ENCODE measurements at places on chromosomes 1 and 21.
A peak's percentile ranks its signal among the peaks of the same experiment; 100 is the strongest.

DNA sequence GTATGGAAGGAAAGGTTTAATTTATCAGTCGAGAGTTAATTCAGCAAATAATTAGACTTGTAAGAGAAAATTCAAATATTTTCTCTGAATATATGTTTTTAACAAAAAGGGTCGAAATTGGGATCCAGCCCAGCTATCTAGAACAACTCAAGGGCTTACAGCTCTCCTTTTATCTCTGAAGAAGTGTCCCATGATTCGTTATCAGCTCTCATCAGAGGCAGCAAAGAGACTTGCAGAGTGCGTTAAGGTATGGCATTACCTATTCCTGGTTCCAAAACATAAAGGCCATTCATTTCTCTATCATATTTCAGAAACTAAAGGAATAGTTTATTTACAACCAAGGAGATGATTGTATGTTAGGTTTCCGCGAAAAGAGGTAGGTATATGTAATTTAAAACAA lies 9.4 kb downstream of the VPS45 start:
- no peak for DNase-seq

DNA sequence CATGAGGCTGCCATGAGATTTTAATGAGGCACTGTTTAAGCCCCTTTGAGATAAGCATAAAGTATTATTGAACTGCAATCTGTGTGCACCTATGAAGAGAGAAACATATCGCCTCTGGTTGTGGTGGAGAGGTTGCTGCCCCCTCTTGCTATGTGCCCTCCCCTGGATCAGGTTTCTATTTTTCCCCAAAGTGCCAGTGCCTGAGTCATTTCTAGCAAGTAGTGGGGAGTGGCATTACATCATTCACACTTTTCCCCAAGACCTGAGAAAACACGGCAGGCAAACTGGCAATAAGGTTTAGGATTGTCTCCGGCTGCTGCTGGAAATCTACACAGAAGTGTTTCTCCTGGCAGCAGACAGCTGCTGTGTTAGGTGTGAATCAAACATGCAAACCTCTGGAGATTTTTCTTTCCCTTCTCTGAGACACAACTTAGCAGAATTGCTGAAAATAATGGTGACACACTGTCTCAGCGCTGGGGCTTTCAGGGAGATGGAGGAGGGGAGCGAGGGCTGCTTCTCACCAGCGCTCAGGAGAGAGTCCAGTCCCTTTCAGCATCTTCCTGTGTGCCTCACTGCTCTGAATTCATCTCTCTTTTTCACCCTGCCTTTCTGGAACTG lies 13.7 kb upstream of the RGS16 start:
- DNase-seq = peak; percentile 69

- peak; percentile 31 for DNase-seq
Measured at GRCh38 chr1:151993084-151993733, 450 bp downstream of the S100A10 start.

- no peak for DNase-seq
Measured at GRCh38 chr21:46023555-46023954, 42.0 kb downstream of the COL6A1 start.

GRCh38 chr1:88221411-88221810 lies 462.7 kb upstream of the PKN2 start:
- DNase-seq = peak; percentile 72

DNA sequence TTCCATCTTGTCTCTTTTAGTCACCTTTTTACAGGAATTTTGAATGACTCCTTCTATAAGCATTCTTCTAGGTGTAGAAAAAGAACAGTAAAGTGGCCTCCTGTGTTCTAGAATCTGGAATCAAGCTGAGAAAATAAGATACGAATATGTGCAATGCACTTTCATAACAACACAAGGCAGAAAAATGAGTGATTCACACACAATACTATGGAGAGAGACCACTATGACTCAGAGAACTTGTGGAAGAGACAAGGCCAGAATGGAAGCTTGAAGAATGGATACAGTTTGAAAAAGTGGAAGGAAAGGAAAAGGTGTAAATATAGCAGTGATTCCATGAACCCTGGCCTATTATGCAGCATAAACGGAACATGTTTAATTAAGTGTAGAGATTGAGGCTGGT lies 57.1 kb upstream of the SAMSN1 start:
- peak; percentile 54 for DNase-seq

DNA sequence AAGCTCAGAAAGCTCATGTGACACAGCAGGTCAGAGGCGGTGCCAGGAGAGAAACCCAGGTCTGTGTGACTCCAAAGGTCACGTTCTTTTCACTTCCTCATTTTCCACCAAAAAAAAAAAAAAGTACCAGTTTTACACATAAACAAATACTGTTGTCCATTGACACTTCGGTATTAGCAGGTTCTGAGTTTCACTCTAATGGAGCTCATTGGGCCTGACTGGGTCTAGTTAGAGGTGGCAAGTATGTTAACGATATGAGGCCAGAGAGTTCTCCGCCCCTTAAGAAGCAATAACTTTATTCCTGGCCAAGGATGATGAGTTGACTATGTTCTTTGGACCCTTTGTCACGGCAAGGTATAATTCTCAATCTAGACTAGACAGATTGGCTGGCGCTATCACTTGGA lies 30.0 kb upstream of the SDE2 start:
- no peak for DNase-seq

DNA sequence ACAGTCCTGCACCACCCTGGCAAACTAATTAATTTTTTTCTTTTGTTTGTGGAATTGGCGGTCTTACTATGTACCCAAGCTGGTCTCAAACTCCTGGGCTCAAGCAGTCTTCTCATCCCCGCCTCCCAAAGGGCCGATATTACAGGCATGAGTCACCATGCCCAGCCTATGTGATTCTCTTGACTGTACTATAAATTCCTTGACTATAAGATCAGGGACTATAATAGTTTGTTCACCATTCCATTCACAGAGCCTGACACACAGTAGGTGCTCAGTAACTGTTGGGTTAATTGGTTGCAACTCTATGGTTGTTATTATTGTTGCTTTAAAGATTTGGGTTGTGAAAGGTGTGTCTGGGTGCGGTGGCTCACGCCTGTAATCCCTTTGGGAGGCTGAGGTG lies 17.2 kb downstream of the DAP3 start:
- peak; percentile 65 for DNase-seq

DNA sequence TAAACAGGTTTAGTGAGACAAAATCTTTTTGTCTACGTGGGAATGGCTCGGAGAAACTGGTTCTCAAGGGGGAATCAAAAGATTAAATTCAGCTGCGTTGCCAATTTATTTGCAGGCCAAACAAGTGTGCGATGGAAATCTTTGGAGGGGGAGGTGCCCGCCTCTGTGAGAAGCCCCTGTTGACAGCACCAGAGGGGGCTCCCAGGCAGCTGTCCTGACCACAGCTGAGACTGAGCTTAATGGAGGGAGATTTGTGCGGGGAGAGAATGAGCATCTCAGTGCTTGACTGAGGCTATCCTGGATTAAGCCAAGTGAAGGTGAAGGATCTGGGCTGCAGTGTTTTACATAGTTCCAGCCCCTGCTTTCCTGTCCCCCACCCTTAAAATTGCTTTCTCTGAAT lies 169.7 kb downstream of the ATG4C start:
- DNase-seq = no peak

GRCh38 chr1:22930240-22930912 lies 42.3 kb downstream of the LACTBL1 start:
- DNase-seq = peak; percentile 53

DNA sequence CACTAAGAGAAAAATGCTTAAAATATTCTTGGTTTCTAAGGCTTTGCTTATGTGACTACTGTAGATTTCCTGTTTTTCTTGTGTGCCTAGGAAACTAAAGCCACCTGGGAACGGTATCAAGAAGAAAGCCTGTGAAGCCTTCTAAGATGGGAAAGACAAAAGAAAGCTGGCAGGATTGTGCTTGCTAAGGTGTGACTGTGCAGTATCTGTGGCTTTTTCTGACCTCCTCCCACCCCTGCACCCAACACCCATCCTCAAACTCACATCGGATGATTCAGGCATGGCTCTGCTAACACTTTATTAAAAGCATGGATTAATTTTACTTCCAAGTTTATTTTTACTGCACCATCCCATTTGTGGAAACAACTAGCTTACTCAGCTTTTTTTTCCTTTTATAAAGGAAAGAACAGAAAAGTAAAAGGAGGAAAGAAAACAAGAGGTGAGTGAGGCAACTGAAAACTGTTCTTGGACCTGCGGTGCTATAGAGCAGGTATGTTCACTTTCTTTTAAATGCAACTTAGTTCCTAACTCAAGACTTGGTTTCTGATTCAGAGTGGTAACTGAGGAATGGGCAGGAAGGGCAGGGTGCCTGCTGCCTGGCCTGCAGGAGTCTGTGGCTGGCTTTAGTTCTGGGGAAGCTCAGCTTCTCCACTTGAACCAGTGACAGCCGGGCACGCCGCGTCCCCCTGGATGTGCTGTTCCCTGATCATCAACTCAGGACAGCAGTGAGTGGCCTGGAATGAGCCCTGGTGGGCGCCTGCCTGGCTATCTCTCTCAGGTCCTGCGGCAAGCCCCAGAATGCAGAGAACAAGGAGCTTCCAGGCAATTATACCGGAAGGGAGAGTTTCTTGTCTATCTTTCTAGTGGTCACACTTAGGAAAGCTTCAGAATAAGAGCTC lies at the start of gene GBP6:
Gene GBP6 (plus strand): TSS at position 422 of the 899 bp plus-strand sequence. CDS start 4,493 bp downstream, outside the sequence.
- DNase-seq = no peak

GRCh38 chr1:223621312-223621734 lies 44.2 kb downstream of the CAPN8 start:
- DNase-seq = no peak

DNA sequence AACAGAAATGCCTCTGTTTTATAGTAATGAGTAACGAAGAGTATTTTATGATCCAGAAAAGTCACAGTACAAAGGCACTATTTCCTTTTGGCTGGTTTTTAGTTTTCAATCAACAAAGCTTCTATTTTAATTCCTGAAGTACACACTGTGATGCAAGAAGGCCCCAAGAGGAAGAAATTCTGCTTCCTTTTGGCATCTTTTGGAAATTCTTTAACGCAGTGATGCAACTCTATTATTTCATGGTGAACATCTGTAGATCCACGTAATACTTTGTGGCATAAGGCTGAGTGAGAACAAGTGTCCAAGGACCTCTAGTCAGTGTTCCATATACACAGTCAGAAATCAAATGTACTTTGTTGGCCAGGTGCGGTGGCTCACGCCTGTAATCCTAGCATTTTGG lies 137.5 kb downstream of the TGFB2 start:
- peak; percentile 67 for DNase-seq

DNA sequence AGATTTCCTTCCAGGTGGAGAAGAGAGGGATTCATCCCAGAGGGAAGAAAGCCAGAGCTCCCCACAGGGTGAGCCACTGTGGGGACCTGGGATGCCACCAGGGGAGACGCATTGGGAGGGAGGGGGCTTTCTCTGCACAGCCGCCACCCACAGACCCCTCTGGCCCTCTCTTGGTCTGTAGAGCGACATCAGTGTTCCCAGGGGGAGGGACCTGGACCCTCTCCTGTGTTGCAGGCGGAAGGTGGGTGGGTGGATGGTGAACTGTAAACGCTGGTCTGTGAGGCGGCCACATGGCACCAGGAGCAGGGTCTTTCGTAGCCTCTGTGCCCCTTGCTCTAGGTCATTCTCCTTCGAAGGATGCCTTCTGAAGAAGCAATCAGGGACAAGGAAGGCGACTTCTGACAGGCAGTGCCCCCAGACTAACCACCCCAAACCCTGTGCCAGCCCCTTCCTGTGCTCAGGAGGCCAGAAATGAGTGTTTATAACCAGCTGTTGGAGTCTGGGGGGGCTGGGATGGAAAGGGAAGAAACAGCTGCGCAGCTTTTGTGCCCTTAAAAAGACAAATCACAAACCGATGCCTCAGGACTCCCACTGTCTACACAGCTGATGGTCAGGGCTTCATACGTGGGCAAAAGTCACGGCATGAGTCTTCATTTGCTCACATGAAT lies 121.4 kb upstream of the ZBTB40 start:
- DNase-seq = no peak

GRCh38 chr1:85464497-85465098 lies 361 bp downstream of the DDAH1 start:
- DNase-seq = peak; percentile 67

DNA sequence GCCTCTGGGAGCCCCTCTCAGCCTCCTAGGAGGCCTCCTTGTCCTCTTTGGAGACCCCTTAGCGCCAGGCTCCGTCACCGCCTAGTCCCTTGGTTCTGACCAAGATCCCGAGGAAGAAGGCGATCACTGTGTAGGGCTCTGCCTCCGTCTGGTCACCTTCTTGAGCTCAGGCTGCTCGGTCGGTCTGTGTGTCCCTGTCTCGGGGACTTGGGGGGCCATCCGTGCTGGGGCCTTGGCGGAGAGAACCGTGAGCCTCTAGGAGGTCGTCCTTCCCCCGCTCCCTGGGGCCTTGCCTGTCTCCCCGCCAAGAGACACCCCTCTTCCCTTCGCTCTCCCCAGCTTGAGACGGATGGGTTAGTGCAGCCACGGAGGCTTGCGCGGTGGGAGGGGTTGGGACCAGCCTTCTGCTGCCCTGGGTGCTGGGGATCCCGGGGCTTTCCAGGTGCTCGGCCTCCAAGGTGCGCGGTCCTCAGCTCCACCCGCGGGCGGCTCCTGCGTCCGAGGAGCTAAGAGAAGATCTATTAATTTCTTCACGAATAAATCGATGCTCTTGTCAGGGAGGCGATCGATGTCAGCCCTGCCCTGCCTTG lies 701 bp upstream of the INSRR start:
- no peak for DNase-seq

DNA sequence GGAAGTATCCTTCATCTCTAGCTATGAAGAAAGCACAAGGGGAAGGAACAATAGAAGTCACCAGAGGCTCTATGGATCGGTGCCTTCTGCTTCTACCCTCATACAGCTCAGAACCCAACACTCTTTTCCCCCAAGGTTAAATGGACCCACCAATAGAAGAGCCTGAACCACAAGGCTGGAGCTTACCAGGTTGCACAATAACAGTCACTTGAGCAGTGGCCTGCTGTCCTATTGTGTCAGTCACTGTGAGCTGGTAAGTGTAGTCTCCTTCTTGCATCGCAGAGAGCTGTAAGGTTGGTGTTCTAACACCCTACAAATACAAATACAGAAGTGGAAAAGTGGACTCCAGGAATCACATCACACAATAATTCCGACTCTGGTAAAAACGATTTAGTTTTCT lies 103.0 kb downstream of the KIAA0319L start:
- DNase-seq = no peak

DNA sequence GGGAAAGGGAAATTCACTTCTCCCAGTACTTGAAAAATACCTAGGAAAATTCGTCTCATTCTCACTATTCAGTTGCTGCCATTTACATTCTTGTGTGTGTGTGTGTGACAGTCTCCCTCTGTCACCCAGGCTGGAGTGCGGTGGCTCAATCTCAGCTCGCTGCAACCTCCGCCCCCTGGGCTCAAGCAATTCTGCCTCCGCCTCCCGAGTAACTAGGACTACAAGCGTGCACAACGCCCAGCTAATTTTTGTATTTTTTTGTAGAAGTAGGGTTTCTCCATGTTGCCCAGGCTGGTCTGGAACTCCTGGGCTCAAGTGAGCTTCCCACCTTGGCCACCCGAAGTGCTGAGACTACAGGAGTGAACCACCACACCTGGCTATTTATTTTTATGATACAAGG lies 1.2 kb downstream of the SNAPIN start:
- DNase-seq = no peak

All from fibroblast of skin of scalp (primary cell).